ENCODE measurements at places on chromosomes 16 and 17.

GRCh38 chr17:16351831-16352230 lies 1.4 kb downstream of the CENPV start:
- DNase-seq: no peak

- DNase-seq: no peak
Measured at GRCh38 chr17:34254651-34255380, at the start of gene CCL2. TSS of gene CCL2 (plus strand) at chr17:34255285. CDS start at chr17:34255350, 65 bp downstream.

- no peak for DNase-seq
Measured at GRCh38 chr17:68937890-68938514, 17.2 kb downstream of the ABCA8 start.

GRCh38 chr17:13426991-13427390 lies 174.7 kb downstream of the HS3ST3A1 start:
- DNase-seq: no peak

DNA sequence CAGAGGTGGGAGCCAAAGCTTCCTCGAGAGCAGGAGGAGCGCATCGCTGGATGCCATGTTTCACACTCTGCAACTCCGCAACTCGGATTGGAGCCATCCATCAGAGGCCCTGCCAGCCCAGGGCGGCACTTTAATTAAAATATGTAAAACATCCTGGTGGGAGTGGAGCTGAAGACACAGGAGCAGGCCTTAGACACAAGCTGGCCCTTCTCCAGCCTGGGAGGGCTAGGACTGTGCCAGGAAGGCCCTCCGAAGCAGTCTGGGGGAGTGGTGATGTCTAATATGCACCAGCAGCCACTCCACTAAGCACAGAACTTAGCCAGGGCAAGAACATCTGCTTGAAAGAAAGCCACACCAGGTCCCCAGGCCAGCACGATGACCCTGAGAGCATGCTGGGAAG lies 5.8 kb upstream of the CCDC182 start:
- no peak for DNase-seq

- peak; percentile 30 for DNase-seq
Measured at GRCh38 chr17:18321309-18321708, 6.2 kb downstream of the SMCR8 start.

- peak; percentile 27 for DNase-seq
Measured at GRCh38 chr17:73956595-73957465, 246.6 kb upstream of the RPL38 start.

GRCh38 chr17:77839698-77840512 lies 118.6 kb upstream of the TNRC6C start:
- DNase-seq: no peak

DNA sequence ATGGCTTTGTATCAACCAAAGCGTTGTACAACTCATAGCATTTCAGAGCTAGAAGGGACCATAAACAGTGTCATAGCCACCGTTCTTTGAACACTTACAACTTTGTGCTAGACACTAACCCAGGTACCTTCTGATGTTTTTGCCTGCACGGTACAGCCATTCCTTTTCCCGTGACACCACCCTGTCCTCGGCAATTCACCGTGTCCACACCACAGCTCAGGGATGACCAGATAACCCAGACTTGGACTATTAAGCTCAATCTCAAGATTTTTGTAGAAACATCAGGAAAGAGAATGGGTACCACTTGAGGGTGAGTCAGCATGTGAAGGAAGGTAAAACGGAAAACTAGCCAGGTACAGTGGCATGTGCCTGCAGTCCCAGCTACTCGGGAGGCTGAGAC lies 9.8 kb upstream of the CBFB start:
- DNase-seq: no peak

GRCh38 chr17:47204722-47205418 lies 4.3 kb upstream of the MYL4 start:
- no peak for DNase-seq

GRCh38 chr16:69932228-69932627 lies 18.9 kb upstream of the CLEC18A start:
- no peak for DNase-seq

DNA sequence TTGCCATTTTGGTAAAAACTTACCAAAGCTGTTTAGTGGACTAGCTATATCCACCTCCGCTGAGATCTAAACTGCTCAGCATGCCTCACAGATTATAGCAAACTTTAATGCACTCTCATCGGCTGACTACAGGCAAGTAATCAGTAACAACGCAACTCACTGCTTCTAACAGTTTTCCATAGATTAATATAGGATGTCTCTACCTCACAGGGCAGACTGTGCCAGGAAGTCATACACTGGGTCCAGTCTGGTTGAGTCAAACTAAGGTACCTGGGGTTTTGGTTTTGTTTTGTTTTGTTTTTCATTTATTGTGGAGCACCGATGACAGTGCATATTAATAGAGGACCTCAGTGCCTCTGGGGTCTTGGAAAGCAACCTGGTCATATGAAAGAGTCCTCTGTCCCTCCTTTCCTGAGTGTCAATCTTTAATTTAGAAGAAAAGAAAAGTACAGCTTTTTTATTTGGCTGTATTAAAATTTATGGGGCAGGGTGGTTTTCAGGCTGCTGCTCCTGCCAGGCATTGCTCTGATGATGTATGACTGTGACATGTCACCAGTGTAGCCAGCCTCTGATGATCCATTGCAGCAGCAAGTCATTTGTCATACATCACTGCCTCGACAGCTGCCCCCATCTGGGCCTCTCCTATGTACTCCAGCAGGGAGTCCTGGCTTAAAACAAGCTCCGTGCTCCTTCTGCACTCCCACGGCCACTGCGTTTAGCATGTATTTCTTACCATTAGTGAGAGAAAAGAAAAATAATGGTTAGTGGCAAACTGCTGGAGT lies 854.1 kb downstream of the KCNJ2 start:
- DNase-seq: no peak

DNA sequence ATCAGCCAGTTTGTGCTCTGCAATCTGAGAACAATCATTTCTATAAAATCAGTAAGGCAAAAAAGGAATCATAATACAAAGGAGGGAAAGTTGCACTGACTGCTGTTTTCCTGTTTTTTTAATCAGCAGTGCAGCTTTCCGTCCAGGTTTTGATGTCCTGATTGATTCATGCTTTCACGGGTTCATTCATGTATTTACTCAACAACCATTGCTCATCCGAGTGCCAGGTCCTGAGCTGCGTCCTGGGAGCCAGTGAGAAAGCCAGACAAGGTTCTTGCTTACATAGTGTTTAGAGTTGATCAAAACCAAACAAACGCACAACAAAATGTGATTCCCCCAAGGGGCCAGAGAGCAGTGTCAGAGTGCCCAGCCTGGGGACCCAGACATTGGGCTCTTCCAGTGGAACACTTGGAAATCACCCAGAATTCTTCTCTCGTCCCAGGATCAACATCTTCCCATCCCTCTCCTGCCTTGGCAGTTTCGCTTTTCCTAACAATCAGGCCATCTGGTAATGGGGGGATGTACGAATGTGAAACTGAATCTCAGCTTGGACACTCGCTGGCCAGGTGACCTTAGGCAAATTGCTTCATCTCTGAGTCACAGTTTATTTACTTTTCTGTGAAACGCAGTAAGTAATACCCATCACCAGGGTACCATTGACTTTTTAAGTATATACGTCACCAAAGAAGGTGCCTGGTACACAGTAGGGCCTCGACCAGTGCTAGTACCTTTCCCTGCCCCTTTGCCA lies 13.3 kb upstream of the C1QL1 start:
- DNase-seq: peak; percentile 33

DNA sequence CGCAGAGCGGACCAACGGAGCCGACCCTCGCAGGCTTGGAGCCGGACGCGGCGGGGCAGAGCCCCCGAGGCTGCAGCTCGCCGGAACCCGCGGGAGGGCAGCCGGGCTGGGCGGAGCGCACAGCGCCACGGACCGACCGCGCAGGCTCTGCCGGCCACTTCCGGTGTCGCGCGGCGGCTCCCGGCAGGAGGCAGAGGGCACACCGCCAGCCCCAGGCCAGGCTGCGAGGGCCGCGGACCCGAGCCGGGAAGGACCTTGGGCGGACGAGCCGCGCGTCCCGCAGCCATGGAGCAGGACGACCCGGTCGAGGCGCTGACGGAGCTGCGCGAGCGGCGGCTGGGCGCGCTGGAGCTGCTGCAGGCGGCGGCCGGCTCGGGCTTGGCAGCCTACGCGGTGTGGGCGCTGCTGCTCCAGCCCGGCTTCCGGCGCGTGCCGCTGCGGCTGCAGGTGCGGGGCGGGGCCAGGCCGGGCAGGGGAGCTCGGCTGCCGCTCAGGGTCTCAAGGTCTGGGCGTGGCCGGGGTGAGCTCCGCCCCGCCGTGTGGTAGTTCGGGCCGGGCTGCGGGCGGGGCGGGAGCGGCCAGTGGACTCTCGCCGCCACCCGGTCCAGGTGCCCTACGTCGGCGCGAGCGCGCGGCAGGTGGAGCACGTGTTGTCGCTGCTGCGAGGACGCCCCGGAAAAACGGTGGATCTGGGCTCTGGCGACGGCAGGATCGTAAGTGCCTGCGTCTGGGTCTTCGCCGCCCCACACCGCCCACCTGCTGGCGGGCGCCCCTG lies at the start of gene ANTKMT:
Gene ANTKMT, plus strand, starts transcription at position 157 of the 775 bp plus-strand sequence. Its CDS starts 129 bp downstream, at position 286.
- DNase-seq: peak; percentile 80

DNA sequence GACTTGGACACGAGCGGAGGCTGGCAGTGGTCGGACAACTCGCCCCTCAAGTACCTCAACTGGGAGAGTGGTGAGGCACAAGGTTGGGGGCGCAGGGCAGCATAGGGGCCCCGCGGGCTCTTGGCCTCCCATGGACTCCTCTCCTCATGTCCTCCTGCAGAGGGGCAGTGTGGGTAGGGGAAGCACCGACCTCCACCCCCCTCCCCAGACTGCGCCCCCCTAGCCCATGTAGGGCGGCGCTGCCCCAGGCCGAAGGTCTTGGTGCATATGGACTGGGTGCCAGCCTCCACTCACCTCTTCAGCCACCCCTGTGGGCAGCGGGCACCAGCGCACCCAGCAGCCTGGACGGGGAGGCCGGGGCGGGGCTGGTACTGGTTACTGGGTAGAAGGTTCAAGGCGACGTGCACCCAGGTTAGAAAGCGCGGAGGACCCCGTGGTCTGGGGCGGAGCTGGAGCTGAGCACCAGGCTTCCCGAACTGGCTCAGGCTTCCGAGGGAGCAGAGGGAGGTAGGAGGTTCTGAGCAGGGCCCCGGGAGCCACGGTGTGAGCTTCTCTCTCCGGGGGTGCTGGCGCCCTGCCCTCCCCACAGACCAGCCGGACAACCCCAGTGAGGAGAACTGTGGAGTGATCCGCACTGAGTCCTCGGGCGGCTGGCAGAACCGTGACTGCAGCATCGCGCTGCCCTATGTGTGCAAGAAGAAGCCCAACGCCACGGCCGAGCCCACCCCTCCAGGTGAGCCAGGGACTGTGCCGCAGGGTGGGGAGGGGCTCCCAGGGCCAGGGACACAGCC lies 39.5 kb downstream of the MRC2 start:
- DNase-seq: no peak

- no peak for DNase-seq
Measured at GRCh38 chr17:53822764-53823163, at the start of gene KIF2B. TSS of gene KIF2B (plus strand) at chr17:53822927. CDS start at chr17:53823034, 107 bp downstream.

GRCh38 chr17:73749928-73750605 lies 105.8 kb upstream of the SDK2 start:
- DNase-seq: no peak

DNA sequence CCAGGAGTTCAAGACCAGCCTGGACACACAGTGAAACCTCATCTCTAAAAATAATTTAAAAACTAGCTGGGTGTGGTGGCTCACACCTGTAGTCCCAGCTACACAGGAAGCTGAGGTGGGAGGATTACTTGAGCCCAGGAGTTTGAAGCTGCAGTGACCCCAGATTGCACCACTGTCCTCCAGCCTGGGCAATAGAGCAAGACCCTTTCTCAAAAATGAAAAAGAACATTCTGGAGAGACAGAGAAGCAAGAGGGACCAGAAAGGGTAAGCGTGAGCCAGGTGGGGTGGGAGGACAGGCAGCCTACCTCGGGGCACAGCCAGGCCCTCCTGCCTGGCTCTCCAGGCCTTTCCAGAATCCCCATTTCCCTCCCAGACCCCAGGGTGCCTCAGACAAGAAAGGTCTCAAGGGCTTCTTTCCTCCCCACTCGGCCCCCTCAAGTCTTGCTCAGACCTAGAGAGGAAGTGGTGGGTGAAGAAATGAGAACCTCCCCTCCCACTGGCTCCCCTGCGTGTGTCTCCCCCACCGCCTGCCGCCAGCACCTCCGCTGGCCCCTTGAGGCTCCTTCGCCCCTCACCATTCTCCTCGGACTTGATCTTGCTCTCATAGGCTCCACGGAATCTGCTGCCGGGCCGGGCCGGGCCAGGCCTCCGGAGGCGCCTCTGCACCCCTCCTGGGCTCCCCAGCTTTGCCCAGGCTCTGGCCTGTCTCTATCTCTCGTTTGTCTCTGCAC lies 503 bp downstream of the C16orf54 start:
- no peak for DNase-seq

- no peak for DNase-seq
Measured at GRCh38 chr17:78219396-78220150, 5.5 kb downstream of the BIRC5 start.

GRCh38 chr16:69100071-69100691 lies 5.3 kb upstream of the HAS3 start:
- no peak for DNase-seq

GRCh38 chr17:47961406-47961805 lies 3.7 kb upstream of the PRR15L start:
- DNase-seq: no peak

GRCh38 chr16:53031323-53031942 lies 21.3 kb downstream of the CHD9NB start:
- DNase-seq: no peak

DNA sequence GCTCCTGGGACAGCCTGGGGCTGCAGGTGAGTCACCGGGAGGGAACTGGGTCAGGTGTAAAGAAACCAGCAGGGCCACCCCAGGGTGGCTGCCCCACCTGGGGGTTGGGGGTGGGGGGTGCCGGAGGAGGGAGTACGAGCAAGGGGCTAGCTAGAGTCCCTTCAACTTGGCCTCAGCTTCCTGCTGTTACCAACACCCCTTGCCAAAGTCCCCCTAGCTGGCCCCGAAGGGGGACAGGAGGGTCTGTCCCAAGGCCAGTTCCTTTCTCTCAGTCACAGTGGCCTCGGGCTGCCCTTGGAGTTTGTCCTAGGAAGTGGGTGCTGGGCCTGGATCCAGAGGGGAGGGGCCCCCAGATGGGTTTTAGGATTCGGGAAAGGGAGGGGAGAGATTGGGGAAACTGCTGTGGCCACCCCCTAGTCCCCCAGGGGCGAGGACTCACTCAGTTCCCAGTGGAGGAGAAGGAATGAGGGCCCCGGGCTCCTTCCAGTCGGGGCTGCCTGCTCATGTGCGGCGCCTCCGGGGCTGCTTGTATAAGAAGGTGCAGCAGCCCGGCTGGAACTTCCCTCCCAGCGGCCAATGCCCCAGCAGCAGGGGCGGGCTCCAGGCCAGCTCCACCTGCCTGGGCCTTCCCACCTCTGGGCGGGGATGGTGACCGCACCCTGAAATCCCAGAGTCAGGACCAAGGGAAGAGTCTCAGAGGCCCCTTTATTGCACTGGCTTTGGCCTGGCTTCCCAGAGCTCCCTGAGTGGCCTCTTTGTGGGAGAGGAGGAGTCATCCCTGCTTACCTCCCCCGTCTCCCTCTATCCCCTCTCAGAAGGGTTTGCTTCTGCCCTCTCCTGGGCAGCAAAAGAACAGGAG lies 7.3 kb downstream of the ARHGAP27 start:
- peak; percentile 78 for DNase-seq
